Right lung (tissue), 10 donors: ENCODE measurements at places on chromosomes 3 and 15. TPM values are rescaled to one million over a fixed set of nuclear protein-coding genes. Genes with fewer than 3 reads are reported as not detected.

Gene AQR
- 45.0 TPM for polyA plus RNA-seq

Gene ARMC8
- polyA plus RNA-seq: 59.3 TPM

Gene GMPPB
- polyA plus RNA-seq: 12.1 TPM

Gene C2CD4A
- polyA plus RNA-seq: 0.04 TPM

Gene GABRB3
- 1.8 TPM for polyA plus RNA-seq

Gene BCHE
- polyA plus RNA-seq: 50.9 TPM

Gene GCSAM
- 2.4 TPM for polyA plus RNA-seq

Gene CASR
- polyA plus RNA-seq: 0.01 TPM

Gene CPN2
- polyA plus RNA-seq: not detected

Gene STRIT1
- polyA plus RNA-seq: 0.28 TPM

Gene ATP2B2
- 0.23 TPM for polyA plus RNA-seq

Gene PLSCR1
- polyA plus RNA-seq: 71.9 TPM

Gene CD86
- 3.4 TPM for polyA plus RNA-seq

Gene IRAK2
- polyA plus RNA-seq: 2.3 TPM
